Activated CD8-positive, alpha-beta memory T cell treated with anti-CD3 and anti-CD28 coated beads for 48 hours (primary cell): ENCODE measurements at places on chromosomes 1 and 21.

DNA sequence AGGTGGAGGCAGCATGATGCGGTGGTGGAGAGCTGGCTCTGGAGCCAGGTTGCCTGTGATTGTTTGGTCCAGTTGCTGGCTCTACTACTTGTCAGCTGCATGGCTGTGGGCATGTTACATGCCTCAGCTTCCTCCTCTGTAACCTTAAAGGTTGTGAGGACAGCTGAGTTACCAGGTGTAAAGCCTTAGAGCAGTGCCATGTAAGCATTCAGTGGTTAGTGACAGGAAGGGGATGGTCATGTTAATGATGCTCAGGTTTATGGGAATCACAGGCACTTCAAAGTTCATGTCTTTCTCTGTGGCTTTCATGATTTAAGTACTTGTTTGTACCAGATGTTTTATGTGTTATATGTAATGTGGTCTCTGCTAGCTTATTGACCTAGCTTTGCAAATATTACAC is 32.6 kb downstream of the PTGFRN start:
- DNase-seq = no peak

DNA sequence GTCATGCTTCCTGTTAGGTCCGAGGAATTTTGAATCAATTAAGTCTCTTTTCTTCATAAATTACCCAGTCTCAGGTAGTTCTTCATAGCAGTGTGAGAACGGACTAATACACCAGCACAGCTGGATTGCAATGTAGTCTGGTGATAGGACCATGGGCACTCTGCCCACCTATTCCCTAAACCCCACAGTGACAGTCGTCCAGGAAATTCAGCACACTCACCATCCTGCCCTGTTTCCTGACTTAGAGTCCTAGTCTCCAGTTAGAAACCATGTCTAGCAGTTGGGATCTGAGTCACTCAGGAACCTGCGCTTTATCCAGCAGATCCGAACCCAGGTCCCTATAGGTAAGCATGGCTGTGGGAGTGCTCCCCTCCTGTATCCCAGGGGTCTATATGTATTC is 149.3 kb upstream of the TNR start:
- DNase-seq = no peak

- no peak for DNase-seq
These were observed 146.6 kb downstream of the SPATA46 start for GRCh38 chr1:162230096-162230495.

- no peak for DNase-seq
These were observed 17.4 kb downstream of the SFT2D2 start for GRCh38 chr1:168243198-168243597.

DNA sequence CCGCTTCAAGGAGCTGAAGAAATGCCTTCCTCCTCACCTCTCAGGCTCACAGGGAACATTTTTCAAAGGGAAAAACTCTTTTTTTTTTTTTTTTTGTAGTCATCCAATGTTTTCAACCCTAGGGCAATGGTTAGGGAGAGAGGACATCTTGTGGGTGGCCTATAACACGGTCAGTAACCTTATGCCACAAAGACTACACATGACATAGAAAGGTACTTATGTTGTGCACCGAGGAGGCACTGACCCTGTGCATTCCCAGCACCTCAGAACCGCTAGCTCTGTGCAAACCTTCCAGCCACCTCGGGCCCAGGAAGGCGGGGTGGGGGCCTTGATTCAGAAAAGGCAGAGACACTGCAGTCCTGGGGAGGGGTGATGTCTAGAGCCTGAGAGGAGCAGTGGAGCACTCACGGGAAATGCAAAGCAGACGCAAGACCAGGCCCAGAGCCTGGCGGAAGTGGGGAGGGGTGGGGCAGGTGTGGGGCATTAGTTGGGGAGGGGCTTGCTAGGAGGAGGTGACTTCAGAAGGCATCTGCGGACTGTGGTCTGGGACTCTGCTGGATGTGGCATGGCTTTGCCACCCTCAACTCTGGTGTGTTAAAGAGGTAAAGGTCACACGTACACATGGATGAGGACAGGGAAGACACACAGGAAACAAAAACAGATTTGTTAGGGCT is 68.6 kb downstream of the MDM4 start:
- DNase-seq = no peak
